Activated gamma-delta T cell (primary cell): ENCODE measurements at places on chromosomes 3 and 15.

DNA sequence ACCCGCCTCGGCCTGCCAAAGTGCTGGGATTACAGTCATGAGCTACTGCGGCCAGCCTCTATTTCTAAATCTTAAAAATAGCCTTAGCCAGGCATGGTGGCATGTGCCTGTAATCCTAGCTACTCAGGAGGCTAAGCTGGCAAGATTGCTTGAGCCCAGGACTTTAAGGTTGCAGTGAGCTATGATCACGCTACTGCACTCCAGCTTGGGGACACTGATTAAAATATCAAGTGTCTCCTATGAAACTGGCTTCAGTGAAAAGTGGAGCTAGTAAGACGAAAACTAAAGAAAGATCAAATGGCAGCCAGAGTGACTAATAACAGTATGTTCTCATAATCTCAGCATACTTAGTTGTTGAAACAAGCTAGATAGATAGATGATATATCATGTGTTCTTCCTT lies 112.5 kb downstream of the STT3B start:
- no peak for DNase-seq

- no peak for DNase-seq
These were observed 16.8 kb downstream of the HEMK1 start for GRCh38 chr3:50585919-50586762.

GRCh38 chr3:160540551-160540950 lies 24.8 kb downstream of the KPNA4 start:
- no peak for DNase-seq

DNA sequence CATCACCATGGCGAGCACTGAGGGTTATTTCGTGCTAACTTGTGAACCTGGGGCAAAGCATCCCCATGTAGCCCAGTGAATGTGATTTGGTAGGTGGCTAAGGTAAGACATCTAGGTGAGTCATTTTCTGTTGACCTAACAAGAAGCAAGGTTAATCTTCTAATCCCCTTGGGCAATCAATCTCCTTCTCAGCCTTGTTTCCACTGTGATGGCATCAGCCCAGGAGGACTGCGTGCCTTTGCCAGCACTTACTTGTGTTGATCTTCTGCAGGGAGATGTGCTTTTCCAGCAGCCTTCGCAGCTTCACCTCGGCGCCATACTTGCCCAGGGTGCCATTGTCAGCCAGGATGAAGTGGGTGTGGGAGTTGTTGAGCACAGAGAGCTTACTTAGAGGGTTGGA lies 35.7 kb downstream of the TRPM1 start:
- DNase-seq = no peak

- DNase-seq = no peak
These were observed 60.0 kb downstream of the DNASE1L3 start for GRCh38 chr3:58150810-58151199.

GRCh38 chr15:49383266-49383665 lies 39.8 kb upstream of the FGF7 start:
- DNase-seq = no peak

GRCh38 chr3:171804618-171805389 lies 5.5 kb downstream of the PLD1 start:
- DNase-seq = no peak

DNA sequence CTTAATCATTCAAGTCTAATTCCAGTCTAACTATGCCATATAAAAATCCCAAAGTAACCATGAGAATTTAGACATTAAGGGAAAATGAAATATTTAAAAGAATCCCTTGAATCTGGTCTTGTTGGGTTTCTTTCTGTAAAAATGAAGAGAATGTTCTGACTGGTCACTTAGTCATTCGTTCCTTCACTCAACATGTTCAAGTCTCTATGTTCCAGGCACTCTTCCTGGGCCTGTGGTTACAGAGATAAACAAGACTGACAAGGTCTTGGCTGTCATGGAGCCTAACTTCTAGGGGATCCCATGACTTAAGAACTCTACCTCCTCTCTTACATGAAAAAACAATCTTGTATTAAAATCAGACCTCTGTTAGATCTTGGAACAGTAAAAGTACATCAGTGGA lies 638.6 kb upstream of the TBL1XR1 start:
- no peak for DNase-seq

DNA sequence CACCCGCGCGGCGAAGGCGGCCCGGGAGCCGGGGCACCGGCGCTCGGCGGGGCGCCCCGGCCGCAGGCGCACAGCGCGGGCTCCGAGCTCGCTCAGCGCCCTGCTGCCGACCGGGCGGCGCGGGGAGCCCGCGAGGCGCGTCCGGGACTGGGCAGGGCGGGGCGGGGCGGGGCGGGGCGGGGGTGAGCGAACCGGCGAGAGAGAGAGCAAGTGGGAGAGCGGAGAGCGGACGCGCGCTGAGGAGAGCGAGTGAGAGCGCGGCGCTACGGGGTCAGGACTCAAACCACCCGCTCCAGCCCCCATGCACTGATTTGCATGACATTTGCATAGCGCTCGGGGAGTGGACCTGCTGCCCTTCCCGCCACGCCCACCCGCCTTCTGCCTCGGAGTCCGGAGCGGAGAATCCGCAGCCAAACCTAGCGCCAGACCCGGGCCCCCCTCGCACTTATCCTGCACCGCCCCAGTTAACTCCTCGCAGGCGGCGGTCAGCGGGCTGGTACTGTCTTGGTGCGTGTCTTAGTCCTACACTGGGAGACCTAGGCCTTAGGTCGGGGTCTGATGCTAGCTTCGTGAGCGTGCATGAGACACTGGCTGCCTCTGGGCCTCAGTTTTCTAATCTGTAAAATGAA lies at the start of gene MYLK:
TSS of gene MYLK (minus strand) at position 130 of the 629 bp plus-strand sequence. CDS start 90,491 bp downstream, outside the sequence.
- peak; percentile 7 for DNase-seq
